NCI-H1694 (cell line): ENCODE measurements at places on chromosomes 5 and 9.

GRCh38 chr5:21680196-21680595 is 1172.9 kb downstream of the CDH12 start:
- DNase-seq = no peak

- peak; percentile 24 for DNase-seq
Observed at GRCh38 chr5:147558826-147559225, 49.0 kb upstream of the DPYSL3 start.

- peak; percentile 48 for DNase-seq
Observed at GRCh38 chr5:132526290-132526973, 16.9 kb downstream of the IL5 start.

DNA sequence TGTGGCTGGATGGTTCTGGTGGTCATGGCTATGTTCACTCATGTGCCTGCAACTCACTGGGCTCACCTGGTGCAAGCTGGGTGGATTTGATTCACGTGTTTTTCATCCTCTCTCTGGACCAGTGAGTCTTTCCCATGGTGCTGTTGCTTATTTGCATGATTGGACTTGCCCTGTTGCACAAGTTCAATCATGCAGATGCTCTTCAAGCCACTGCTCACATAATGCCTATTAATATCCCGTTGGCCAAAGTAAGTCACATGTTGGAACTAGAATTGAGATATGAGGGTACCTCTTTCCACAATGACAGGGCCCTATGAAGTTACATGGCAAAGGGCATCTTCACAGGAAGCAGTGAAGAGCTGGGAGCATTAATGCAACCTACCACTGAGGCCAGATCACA is 26.5 kb upstream of the MROH2B start:
- peak; percentile 26 for DNase-seq

DNA sequence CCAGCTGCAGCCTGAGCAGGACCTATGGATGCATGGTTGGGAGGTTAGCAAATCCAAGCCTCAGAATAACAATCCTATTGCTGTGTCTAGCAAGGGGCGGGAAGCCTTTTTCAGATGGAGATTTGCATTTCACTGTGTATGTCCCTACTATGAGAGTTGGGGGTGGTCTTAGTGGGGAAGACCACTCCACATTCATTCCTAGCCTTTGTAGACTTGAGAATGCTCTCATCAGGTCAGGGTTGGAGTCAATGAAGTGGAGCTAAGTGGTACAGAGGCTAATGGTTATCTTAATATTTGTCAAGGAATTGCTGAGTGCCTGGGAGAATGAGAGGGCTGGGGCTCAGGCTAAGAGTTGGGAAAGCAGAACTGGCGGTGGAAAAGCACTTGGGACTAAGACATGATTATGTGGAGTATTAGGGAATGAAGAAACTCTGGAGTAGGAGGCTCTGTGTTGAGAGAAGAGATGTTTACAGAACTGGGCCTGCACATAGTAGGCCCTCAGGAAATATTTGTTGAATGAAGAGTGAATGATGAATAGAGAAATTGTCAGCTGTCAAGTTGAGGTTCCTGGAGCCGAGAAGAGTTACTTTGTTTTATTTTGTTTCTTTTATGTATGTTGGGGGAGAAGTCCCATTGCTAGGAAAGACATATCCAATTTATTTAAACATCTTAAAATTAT is 175.5 kb upstream of the SPRY4 start:
- no peak for DNase-seq

DNA sequence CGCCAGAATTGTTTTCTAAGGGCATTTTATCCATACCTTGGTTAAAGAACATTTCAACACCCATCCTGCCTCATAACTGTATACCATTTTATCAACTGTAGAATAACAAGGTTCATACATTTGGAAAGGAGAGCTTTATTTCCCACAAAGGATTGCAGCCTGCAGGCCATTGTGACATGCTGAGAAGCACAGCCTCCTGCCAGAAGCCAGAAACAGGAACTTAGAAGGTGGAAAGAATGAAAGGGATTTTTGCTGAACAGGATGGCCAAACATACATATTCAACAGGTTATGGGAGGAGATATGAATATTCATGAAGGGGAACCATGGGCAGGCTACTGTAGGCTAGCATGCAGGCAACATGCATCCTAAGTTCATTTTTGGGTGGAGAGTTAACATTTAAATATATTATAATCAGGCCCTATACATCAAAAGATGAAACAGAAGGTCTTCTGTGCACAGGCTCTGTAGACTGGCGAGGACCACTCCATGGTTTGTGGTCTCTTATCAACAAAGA is 59.9 kb upstream of the DIRAS2 start:
- no peak for DNase-seq

- DNase-seq = no peak
Observed at GRCh38 chr5:136285096-136285855, 80.1 kb downstream of the TRPC7 start.

GRCh38 chr5:159311063-159311462 is 19.2 kb downstream of the IL12B start:
- no peak for DNase-seq

- DNase-seq = no peak
Observed at GRCh38 chr9:135110416-135110815, 22.9 kb downstream of the OLFM1 start.

DNA sequence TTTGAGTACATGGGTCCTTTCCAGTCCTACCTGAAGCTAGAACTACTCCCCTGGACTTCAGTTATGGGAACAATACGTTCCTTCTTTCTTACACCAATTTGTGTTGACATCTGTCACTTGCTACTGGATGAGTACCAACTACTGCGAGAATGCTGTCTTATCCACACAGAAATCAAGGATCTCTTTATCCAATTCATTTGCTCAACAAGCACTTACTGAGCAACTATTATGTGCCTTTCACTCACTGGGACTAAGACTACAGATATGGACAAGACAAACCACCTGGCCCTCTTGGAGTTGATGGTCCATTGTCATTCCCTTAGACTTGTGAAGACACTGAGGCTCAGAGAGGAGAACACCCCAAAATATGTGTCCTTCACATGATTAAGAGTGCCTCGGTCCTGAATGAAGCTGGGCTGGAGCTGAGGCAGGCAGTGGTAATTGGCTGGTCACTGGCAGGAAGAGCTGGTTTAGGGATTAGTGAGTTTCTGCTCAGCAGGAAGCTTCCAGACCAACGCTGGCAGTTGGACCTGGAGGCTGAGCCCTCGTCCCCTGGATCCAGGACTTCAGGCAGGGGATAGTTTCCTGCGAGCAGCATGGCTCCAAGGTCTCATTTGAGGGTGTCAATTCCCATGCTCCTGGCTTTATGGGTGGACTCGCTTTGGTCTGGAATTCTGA is 8.4 kb upstream of the ARSI start:
- no peak for DNase-seq
